COR-L47 (cell line): ENCODE measurements at places on chromosomes 2 and 18.

DNA sequence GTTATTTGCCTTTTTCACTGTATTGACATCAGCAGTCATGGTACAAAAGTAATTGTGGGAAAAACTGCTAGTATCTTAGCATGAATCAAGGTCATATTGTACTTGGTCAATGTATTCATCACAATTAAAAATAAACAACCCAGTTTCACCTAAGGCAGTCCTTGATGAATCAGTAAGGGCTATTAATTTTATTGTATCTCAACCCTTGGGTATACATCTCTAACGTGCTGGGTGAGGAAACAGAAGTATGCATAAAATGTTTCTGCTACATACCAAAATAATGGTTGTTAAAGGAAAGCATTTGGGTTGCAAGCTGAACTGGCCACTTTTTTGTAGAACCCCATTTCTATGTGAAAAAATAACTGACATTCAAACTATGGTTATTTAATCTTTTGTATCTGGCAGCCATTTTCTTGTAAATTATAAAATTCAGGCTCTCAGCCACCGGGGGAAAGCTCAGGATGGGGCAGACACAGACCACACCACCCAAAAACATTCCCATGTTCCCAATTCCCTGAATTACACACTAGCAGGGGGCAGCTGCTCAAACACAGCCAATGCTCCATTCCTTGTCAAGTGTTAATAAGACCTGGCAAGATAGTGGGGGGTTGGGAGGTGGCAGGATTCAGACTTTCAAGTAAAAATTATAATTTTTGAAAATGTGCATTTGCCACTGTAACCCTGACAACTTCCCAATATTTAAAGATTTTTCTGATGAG is 49.3 kb downstream of the OLA1 start:
- no peak for DNase-seq

DNA sequence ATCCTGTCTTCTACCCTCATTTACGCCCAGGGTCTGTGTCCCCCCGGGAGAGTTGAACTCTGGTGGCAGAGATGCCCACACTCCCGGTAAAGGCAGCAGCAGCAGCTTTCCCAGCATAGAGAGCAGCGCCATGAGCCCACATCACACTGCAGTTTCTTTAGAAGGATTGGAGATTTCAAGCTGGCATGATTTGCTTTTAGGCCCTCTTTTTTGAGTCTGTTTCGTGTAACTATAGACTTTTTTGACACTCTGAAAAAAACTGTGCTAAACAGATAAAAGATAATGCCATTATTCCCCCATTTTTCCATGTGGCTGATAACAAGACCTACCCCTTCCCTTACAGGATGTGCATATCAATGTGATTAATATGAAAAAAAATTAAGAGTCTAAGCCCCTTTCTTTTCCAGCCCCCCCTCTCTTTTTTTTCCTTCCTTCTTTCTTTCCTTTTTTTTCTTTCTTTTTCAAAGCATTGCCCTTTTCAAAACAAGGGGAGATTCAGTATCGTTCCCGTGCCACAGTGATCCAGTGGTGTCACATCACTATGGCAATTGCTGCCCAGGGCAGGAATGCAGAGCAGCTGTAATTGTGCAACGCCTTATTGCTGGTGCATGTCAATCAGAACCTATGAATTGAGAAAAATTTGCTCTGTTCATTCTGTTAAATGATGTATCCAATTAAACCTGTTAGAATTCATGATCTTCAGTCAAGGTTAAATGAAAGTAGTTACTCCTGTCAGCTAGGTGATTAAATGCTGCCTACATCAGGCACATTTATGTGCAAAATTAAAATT is 104.5 kb downstream of the CDCA7 start:
- DNase-seq, result no peak

DNA sequence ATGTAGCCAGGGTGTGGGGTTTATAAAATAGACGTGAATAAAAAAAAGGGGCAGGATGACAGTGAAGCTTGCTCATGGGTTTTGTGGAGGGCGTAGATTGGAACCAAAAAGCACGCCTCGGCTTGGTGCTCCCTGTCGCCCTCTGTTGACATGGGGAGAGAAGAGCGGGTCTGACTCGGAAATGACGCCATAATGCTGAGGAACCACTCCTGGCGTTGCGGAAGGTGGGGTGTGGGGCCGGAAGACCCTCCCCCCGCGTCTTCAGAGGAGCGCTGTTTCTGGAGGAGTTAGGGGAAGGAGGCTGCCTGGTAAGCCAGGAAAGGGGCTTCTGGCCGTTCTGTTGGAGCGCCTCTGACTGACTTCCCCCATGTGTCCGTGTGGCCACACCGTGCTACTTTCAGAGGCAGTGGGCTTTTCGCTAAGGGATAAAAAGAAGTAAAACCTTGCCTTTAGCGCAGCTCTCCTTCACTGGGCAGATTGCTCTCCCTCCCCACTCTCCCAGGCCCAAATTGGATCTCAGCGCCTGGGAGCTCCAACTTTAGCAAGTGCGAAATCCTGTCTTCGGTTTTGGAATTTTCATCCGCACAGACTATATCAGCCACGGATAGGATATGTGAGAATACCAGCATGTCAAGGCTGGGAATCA is 42.8 kb downstream of the PLEKHA3 start:
- DNase-seq, result peak; percentile 51

DNA sequence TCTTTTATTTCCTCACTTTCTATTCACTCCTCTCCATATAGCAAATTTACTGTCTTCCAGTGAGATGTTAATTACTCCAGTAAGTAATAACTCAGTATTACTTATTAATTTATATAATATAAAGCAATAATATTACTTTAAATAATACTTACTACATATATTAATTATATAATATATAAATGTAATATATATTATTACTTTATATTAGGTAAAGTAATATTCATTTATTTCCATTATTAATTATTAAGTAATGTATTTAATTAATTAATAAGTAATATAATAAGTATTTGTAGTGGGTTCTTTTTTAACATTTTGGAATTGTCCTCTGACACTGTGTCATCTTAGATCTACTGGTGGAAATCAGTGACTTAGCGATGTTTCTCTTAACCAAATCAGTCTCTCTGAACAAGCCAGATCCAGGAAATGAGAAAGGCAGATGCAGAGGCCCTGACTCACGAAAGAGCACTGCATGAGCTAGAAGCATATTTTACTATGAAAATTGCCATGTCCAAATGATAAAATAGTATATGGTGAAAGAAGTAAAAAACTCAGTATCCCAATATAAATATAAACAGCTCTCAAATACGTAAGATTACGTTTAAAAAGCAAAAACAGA is 115.9 kb downstream of the DSEL start:
- no peak for DNase-seq

- no peak for DNase-seq
Observed at GRCh38 chr2:221999717-222000116, 299.1 kb downstream of the PAX3 start.
